NCI-H1930 (cell line): ENCODE measurements at places on chromosomes 3 and 15.

DNA sequence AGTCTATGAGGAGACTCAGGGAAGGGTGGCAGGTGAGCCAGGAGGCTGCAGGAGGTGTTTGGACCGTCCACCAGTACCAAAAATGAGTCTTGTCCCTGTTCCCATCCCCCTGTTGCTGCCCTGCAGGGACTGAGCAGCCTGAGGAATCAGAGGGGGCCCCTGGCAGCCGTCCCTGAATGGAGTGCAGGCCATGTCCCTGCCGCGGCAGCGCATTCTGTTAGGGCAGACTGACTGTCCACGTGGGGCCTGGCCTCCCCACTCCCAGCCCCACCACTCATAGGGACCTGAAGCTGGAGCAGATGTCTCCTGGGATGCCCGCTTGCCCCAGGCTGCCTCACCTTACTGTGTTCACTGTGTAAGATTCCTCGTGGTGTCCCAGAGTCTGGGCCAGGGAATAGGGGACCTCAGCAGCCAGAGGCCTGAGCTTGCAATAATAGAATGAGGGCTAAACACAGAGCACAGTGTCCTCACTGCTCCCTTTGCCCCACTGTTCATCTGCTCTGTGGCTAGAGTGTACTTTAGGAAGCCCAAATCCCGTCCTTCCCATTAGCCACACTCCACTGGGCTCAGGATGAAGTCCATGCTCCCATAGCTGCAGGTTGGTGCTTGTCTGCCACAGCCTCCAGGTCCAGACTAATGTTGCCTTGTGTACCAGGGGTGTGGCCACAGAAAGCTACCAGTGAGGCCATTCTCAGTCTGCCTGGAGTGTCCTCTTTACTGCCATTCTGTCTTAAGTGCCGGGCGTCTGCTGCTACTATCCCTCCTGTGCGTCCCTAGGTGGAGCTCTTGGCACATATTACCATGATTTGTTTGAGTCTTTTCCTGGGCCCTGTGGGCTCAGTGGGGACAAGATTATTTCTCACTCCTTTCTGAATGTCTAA, 63.2 kb downstream of the HCN4 start:
- DNase-seq, result no peak

DNA sequence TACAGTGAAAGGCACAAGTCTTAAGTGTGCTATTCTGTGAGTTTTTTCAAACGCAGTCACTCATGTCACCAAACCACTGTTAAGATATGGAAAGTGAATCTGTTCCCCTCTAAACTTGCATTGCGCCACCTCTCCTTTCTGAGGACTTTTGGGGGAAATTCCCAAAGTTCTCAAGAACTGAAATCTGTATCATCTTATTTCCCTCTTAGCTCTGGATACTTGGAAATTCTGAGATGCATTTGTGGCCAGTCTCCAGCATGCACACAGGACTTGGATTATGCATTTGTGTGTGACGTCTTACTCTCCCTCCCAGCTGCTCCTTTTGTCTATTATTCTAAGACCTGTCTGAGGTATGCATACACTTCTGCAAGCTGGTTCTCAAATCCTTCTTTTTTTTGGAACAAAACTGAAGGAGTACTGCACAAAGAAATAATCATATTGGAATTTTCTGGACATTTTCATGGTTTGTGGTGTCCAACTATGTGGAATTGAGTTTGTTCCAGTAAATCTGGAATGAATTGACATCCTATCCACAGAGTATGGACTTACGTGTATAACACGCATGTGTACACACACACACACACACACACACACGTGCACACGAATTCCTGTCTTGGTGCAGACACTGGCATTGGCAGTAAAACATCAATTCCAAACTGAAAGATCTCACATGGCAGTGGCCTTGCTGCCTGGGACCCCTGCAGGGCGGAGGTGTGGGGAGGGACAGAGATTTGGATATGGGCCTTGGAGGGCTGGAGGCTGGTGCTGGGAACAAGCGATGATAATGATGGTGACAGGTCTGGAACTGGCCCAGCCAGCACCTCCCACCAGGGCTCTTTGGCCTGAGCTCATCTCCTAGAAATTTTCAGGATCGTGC, 8.2 kb upstream of the LCTL start:
- no peak for DNase-seq

DNA sequence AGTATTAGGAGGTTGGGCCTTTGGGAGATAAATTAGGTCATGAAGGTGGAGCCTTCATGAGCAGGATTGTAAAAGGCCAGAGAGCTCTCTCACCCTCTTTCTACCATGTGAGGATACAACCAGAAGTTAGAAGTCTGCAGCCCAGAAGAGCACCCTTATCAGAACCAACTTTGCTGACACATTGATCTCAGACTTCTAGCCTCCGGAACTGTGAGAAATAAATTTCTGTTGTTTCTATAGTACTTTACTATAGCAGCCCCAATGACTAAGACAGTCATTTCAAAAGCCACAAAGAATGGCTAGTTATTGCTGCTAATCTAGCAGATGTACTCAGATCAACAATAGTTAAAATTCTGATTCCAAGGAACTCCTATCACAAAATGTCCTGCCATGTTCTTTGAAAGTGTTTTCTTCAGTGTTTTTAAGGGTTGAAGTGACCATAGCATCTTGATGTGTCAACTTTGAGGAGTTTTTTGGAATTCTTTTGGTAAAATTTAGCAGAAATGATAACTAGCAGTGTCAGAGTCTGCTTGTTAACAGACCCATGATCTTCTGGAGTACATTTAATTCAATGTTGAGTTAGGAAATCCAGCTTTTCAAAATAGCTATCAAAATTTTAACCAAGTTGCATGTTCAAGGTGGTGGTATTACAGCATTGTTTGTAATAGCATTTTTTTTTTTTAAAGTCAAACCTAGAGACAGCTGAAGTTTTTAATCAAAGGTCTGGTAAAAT, 10.3 kb downstream of the DZIP3 start:
- no peak for DNase-seq

DNA sequence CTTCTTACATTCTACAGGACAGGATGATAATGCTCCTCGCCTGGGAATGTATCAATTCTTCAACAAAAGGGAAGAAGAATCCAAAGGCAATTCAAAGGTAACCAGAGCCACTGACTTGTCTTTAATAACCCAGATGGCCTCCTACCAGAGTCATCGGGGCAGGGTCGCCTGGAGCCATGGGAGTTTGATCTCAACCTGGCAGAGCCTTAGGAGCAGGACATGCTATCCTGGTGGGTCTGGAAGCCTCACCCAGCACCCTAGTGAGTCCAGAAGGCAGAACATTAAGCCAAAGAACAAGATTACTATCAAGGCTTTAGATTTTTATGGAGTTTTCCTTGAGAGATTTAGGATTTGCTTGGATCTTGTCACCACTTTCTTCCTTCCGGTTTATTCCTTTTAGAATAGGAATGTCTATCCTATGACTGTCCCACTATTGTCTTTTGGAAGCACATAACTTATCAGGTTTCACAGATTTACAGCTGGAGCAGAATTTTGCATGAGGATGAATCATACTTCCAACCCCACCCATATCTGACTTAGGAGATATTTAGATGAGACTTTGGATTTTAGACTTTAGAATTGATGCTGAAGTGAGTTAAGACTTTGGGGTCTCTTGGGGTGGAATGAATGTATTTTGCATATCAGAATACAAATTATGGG, 330.3 kb upstream of the GOLIM4 start:
- DNase-seq, result no peak

DNA sequence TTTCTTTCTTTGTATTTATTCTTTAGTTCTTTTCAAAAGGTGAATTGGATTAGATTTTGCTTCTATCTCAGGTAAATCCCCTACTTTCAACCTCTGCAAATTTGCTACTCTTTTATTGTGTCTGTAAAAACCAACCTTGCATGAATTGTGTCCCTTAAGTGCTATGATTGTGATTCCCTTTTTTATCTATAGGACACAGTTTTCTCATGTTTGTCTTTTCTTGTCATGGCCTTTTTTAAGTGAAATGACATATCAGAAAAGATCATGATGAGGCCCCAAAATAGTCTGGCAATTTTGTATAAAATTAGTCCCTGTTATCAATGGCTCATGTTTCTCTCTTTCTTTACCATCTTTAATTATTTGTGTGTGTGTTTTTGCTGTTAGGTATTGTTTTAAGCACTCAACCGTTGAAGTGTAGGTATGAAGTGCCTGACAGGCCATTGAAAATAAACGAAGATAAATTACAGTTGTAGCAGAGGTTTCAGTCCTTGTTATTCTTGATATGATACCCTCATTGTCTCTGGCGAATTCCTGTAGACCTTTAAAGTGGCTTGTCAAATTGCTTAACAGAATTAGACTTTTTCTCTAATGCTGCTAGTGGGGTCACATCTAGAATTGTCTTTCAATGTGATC, 184.3 kb downstream of the UBE2E2 start:
- DNase-seq, result no peak

GRCh38 chr3:194312186-194312742, 38.9 kb downstream of the CPN2 start:
- DNase-seq, result no peak

DNA sequence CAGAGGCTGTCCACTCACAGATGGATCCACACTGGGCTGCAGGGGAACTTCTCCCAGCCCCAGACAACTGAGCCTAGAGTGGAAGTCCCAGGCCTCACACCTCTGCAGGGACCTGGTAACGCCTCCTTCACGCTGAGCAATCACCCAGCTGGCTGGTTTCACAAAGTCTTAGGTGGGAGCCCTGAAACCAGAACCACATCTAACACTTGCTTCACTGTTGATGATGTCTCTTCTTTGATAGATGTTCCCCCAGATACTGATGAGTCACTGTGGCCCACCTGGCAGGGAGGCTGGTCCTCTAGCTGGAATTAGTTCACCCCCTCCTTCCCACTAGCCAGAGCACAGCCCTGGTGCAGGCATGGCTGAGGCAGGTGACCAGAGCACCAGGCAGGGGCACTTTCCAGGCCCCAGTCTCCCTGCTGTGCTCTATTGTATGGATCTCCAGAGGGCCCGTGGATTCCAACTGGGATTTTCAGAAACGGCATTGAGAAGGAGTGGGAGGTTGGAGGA, 33.5 kb downstream of the MYL3 start:
- DNase-seq, result no peak

GRCh38 chr3:53166206-53166605, 5.2 kb downstream of the PRKCD start:
- DNase-seq, result no peak

- no peak for DNase-seq
These were observed 35.7 kb upstream of the CPB1 start for GRCh38 chr3:148791920-148792319.

GRCh38 chr3:98003306-98003969, 31.2 kb upstream of the RIOX2 start:
- DNase-seq, result no peak

DNA sequence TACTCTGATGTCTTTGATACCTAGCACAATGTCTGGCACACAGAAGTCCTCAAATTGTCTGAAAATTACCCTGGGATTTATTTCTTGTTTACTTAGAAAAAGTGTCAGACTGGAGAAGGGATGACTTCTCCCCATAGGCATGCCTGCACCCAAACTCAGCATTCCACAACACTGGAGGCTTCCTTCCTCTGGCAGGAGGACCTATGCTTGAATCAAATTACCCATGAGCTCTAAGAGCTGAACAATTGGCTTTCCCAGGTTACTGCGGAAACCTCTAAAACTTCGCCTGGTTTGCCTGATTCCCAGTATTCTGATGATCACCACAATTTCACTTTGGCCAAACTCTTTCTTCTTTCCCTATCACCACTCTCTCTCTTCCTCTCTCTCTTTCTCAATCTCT, 217.4 kb downstream of the DIPK2A start:
- DNase-seq, result no peak

GRCh38 chr3:119657887-119658702, 2.3 kb downstream of the POPDC2 start:
- no peak for DNase-seq

GRCh38 chr3:141231952-141232823, 563 bp downstream of the PXYLP1 start:
- DNase-seq, result peak; percentile 12

GRCh38 chr15:48962662-48963523, 826 bp downstream of the SHC4 start:
- DNase-seq, result no peak
